ENCODE measurements at places on chromosomes 5 and 9.

DNA sequence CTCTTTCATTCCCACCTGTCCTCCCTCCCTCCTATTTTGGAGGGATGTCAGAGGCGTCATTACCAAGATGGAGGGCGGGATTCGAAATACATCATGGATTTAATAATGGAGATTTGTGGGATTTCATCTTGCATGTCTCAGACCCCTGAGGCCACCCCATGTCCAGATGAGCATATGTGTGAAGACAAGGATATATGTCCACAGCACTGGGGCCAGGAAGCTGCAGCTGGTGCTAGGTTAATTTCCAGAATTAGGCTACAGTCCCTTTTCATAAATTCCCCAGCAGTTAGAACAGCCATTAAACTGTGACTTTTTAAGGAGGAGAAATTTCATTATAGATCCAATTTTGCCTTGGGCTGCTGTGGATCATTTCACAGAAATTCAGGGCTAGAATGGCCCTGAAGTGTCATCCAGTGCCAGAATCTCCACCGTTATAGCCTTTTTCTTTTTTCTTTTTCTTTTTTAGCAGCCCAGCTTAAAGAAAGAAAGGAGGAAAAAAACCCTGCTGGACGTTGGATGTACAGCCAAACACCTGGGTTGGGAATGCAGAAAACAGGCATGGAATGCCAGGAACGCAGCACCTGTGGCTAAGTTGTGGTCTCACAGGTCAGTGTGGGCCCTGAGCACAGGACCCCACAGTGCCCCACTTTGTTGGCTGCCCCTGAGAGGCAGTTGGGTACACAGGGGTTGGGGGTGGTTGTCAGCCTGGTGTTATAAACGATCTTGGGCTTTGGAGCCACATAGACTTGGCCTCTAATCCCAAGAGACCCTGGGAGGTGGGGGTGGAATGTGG lies 50.2 kb upstream of the CXCL14 start:
- DNase-seq: no peak

DNA sequence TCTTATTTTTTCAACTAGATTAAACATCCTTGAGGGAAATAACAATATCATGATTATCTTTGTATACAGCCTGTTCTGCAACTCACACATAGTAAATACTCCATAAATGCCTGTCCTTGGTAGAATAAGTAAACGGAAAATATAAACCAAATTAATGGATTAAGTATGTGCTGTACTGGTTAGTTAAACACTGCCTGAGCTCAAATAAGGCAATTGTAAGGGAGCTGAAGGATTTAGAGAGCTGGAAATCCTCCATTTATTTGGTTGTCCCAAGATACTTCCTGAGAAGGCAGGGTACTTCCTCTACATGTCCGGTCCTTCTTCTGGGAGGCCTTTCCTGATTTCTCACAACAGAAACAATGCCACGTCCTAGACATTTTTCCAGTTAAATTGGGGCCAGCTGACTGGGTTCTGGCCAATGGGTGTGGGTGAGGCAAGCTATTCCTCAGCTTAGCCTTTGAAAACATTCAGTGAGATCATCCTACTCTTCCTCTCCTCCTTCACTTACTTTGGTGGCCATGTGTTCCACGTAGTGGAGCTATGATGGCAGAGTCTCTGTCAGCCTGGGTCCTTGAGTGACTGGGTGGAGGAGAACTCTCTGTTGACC lies 8.5 kb upstream of the C1QTNF3 start:
- DNase-seq: no peak

GRCh38 chr5:74903165-74903787 lies 37.1 kb upstream of the FAM169A start:
- DNase-seq: no peak

DNA sequence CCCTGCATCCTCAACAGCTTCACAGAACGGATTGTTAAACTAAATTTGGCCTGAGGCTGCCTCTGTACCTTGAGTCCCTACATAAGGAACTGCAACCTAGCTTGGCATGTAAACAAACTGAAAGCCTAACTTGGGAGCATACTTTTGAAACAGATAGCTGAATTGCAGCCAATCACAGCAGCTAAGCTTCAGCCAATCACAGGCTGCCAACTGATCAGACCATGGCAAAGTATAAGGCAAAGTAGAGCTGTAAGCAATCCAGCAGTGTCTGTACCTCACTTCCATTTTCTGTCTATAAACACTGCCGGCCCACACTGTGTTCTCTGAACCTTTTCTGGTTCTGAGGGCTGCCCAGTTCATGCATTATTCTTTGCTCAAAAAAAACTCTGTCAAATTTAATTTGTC lies 8.9 kb upstream of the ZNF483 start:
- no peak for DNase-seq

DNA sequence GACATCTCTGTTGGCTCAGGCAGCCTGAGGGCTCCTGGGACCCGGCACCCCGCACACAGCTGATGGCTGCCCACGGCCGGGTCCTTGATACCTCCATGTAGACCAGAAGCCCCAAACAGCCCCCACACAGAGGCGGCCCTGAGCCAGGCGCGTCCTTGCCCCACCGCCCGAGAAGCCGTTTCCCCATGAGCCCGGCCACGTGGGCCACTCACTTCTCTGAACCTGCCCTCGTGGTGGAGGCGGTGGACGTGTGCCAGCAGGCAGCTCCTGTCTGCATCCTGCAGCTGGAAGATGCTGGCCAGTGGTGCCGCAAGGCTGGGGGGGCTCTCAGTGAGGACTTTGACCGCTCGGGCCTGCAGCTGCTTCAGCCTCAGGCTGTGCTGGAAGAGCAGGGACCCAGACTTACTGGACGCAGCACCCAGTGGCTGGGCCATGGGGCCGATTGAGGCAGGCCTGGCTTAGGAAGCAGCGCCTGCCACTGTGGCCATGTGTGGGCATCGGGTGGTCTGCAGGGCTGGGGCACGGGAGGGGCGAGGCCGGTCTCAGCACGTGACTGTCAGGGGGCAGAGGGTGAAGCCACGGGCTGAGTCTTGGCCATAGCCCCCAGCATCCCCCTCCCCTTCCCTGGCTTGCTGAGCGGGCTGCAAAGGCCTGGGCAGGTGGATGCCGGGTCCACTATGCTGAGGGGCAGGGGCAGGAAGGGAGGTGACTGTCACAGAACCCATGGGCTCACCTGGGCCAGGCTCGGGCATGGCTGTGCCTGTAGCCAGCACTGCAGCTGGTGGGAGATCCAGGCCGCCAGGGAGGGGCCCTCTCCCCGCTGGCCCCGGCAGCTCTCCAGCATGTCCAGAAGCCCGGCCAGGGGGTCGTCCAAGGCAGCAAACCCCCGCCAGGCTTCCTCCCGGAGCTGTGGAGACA lies 50.0 kb downstream of the EXD3 start:
- no peak for DNase-seq

DNA sequence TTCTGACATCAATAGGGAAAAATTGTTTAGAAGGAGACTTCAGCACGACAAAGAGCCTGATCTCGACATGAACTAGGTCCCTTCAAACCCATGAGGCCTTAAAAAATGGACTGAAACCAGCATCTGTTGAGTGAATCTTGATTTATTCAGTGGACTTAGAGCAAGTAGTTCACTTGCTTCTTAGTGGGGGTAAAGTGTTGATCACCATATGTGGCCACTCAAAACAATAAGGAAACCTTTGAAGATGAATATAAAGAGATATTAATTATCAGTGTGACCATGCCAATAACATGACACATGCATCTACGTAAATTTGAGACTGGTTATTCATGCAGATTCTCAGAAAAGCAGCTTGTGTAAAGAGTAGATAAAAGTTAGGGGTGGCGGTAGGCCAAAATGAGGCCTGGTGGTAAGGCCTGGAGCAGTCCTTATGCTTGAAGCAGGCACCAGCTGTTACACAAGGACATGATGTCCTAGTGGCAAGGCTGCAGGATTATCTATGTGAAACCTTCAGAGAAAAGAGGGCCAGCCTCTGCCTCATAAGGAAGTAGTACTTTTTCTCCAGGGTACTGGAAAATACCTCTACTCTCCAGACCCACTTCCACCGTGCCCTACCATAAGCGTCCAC lies 61.3 kb downstream of the S1PR3 start:
- no peak for DNase-seq

GRCh38 chr5:96712100-96712746 lies 50.0 kb downstream of the CAST start:
- DNase-seq: no peak

DNA sequence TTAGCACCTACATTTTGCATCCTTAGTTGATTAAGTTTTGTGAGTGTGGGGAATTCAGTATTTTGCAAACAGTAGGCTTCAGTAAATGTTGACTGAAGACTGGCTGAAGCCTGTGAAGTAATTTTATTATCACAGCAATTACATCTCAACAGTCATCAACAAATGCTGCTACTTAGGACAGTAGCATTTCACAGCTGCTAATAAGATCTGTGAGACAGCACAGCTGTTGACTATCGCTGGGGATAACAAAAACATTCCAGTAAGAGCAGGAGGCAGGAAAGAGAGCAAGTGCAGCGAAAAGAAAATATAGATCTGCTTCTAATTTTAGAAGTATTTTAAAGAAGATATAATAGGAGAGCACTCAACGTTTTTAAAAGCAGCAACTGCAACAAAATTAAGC lies 117.3 kb upstream of the FGF10 start:
- DNase-seq: no peak

GRCh38 chr9:72981433-72981832 lies 28.6 kb upstream of the ALDH1A1 start:
- no peak for DNase-seq

DNA sequence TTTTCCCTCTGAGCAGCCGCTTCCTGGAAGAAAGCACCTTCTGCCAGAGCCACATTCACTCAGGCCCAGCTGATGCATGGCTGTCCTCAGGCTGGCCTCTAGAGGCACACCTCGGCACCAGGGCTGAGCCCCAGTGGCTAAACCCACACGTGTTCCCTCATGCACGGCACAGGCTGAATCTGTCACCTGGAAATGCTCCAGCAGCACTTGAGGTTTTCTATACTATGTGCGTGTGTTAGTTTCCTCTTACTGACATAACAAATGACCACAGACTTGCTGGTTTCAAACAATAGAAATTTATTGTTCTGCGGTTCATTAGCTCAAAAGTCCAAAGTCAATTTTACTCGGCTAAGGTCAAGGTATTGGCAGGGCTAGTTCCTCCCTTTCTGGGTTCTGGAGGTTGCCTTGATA lies 141.4 kb downstream of the LRRC70 start:
- no peak for DNase-seq

DNA sequence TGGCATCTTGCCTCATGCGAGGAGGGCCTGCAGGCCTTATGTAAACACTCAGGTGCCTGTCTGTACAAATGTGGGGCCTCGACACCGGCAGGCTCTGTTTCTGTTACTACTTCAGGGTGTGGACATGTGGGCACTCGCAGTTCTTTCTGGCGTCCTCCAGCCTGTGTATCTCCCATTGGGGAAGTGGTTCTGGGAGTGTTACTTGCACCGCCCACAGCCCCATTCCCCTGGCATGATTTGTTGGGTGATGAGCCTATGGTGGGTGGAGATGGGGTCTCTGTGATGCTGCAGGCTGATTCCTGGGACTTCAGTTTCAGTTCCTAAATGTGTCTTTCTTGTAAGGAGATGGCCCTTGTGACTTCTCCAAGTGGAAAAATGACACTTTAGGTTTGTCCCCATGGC lies 82.1 kb upstream of the PITX1 start:
- no peak for DNase-seq

- no peak for DNase-seq
Measured at GRCh38 chr5:119406551-119407110, 45.7 kb upstream of the HSD17B4 start.

DNA sequence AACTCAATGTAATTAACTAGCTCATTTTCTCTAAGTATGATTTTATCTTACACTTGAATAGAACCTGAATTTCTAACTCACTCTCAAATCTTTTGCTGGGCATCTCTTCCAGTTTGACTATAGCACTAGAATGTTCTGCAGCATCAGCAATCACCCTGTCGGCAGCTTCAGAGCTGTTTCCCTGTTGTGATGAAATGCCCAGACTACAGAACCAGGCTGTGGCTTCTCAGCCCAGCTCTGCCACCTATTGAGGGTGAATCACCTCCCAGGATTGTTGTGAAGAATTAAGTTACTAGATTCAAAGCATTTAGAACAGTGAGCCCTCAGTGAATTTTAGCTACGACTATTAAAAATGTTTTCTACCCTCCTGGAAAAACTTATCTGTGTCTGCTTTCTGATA lies 90.4 kb upstream of the ANKRD55 start:
- peak; percentile 36 for DNase-seq

- no peak for DNase-seq
Measured at GRCh38 chr5:125823572-125823971, 599.6 kb upstream of the GRAMD2B start.

DNA sequence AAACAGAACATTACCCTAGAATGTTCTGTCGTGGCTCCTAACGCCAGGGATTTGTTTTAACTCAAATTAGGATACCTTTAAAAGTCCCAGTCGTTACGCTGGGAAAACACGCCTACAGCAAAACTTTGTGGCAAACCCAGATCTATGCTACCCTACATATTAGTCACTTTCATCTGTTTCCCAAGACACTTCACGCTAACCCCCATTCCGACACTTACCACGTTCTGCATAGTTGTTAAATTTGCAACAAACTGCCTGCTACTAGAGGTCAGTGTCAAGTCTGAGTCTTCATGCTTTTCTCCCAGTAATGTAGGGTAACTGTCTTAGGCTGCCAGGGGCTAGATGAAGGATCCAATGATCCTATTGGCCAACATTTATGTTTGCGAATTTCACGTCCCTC lies 140.3 kb downstream of the RASEF start:
- no peak for DNase-seq

- no peak for DNase-seq
Measured at GRCh38 chr5:131413605-131414559, 150.0 kb downstream of the CDC42SE2 start.

GRCh38 chr9:133249337-133249736 lies 25.7 kb downstream of the ABO start:
- no peak for DNase-seq

DNA sequence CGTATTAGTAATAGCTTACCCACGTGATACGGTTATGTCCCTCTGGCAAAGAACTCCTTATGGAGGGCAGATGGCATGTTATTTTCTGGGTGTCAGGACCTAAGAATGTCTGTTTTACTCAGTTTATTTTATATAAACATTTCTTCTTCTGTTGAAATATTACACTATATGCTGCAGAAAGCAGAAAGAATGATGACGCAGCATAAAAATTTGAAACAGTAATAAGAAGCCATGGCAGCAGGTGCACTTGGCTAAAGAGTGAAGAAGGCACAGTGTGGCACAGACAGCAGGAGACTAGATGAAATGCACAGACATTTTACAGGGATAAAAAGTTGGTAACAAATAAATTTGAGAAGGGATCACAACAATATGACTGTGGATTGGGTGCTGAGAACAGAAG lies 46.3 kb upstream of the CDH10 start:
- DNase-seq: no peak

GRCh38 chr9:95413793-95414192 lies 96.3 kb upstream of the FANCC start:
- no peak for DNase-seq

GRCh38 chr5:169785771-169786618 lies 148.9 kb downstream of the DOCK2 start:
- DNase-seq: no peak

Measured in amniotic stem cell (primary cell).